Activated CD4-positive, alpha-beta T cell treated with anti-CD3 and anti-CD28 coated beads for 24 hours (primary cell): ENCODE measurements at places on chromosomes 2 and 18.

DNA sequence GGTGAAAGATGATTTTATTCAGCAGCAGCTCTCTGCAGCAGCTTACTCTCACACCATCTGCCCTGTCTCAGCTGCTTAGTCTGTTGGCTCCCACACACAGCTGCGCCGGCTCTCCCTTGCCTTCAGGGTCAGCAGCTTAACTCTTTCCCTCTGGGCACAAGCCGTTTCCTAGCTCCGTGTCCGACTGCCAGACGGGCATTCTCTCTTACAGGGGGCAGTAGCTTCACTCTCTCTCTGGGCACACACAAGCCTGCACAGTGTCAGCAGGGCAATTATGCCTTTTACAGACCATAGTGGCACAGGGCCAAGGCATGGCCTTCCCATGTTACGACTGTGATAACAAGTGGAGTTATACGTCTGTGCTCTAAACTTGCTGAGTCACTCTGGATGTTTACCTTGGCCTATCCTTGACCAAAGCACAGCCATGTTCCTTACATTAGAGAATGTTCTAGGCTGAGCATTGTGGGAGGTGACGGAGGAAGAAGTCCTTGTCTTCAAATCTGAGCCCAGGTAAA lies 31.7 kb downstream of the PCARE start:
- no peak for DNase-seq

- DNase-seq = no peak
Observed at GRCh38 chr2:105468582-105469042, 69.8 kb upstream of the FHL2 start.

GRCh38 chr2:40304340-40304739 lies 147.6 kb downstream of the SLC8A1 start:
- DNase-seq = no peak

DNA sequence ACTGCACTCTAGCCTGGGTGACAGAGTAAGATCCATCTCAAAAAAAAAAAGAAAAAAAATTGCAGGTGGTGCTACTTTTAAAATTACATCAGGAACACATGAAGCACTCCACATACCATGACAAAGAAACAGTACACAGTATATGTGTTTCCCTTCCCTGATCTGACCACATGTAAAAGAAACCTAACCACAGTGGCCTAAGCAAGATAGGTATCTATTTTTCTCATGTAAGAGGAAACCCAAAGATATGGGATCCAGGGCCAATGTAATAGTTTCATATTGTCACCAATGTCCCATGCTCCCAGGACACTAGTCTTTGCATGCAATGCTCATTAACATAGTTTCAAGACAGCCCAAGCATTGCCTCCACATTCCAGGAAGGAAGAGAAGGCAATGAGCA lies 99.9 kb downstream of the DYM start:
- no peak for DNase-seq

DNA sequence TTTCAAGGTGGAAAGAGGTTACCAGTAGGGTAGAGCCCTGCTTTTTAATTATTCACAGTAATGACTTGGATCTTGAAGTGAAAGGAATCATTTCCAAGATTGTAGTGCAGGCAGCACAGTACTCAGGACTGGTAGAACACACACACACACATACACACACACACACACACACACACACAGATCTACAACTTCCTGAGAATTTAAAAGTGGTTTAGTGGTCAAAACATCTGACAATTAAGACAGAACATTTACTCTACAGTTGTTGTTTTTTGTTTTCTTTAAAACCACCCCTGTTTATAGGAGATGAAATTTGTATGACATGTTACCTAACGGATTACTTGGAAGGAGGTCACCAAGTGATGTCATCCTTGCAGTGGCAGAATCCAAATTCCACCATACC lies 146.7 kb upstream of the VRK2 start:
- no peak for DNase-seq
